ENCODE measurements at places on chromosomes 3 and 15.

- no peak for DNase-seq
Observed at GRCh38 chr15:92392462-92392861, 1.2 kb upstream of the ST8SIA2 start.

- DNase-seq = no peak
Observed at GRCh38 chr15:40010686-40011085, 28.3 kb downstream of the SRP14 start.

- no peak for DNase-seq
Observed at GRCh38 chr15:74680456-74680855, 15.4 kb downstream of the EDC3 start.

- DNase-seq = no peak
Observed at GRCh38 chr3:54966979-54967378, 39.1 kb upstream of the LRTM1 start.

GRCh38 chr3:179526989-179527391, 35.7 kb upstream of the ACTL6A start:
- no peak for DNase-seq

- no peak for DNase-seq
Observed at GRCh38 chr3:140370686-140371085, 307.2 kb upstream of the TRIM42 start.

- no peak for DNase-seq
Observed at GRCh38 chr3:4163011-4163410, 140.2 kb upstream of the SETMAR start.

DNA sequence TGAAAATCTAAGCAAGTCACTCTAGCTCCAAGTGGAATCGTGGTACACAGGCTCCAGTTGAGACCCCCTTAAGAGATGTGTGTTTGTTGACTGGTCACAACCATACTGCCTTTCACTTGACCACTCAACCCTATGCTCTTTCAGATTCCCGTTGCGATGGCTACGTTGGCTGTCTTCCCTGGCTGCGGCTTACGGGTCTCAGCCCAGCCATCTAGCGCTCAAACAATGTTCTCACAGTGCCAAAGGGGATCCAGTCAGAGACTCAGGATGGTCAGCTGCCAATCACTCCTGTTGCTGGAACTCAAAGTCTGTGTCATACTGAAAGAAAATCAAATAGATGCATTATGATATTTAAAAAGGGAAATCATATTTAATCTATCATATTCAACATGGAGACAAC, 237.6 kb downstream of the ITPR1 start:
- no peak for DNase-seq

GRCh38 chr3:178676942-178677790, 140.9 kb downstream of the KCNMB2 start:
- DNase-seq = no peak

DNA sequence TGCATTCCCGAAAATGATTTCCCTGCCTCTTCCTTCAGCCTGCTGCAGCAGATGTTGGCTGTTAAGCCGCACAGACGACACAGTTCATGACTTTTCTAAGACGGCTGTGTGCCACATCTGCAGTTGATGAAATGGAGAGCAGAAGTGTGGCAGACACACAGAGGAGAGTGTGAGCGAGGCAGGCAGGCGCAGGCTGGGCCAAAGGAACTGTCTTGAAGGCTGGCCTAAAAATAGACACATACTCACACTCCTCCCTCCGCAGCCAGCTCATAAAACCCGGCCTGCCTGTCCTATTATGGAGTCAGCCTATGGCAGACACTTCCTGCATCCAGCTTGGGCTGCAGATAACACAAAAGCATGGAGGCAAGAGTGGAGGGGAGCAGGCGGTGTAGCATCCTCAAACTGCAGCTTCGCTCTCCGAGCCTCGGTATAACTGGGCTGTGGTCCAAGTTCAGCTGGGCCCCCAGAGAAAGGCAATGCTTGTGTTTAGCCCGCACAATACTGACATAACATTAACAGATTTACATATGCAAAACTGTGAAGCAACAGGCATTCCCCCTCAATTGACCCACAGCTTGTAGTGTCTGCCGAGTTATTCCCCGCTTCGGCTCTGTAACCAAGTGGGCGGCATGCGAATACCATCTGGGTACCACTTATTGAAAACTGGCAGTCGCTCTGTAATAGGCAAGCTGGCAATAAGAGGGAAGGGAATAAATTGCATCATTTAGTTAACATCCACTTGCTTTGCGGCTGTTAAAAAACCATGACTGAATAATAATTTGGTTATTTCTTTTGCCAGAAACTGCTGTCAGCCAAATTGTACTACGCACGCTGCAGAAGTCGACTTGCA, 40.8 kb downstream of the FOXP1 start:
- DNase-seq = no peak

DNA sequence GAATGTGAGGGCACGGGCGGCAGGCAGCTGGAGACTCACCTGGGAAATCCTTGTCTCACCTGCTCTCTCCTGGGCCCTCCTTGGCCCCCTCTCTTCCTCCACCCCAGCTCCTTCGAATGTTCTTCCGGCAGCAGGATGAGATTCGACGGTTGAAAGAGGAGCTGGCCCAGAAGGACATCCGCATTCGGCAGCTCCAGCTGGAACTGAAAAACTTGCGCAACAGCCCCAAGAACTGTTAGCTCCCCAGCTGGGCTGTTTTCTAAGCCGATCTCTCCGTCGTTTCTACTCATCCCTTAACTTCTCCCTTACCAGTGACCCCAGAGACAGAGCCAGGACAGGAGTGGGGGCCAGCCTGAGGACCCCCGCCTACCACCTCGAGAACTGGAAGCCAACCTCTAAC, 95.0 kb downstream of the ANP32A start:
- DNase-seq = no peak

DNA sequence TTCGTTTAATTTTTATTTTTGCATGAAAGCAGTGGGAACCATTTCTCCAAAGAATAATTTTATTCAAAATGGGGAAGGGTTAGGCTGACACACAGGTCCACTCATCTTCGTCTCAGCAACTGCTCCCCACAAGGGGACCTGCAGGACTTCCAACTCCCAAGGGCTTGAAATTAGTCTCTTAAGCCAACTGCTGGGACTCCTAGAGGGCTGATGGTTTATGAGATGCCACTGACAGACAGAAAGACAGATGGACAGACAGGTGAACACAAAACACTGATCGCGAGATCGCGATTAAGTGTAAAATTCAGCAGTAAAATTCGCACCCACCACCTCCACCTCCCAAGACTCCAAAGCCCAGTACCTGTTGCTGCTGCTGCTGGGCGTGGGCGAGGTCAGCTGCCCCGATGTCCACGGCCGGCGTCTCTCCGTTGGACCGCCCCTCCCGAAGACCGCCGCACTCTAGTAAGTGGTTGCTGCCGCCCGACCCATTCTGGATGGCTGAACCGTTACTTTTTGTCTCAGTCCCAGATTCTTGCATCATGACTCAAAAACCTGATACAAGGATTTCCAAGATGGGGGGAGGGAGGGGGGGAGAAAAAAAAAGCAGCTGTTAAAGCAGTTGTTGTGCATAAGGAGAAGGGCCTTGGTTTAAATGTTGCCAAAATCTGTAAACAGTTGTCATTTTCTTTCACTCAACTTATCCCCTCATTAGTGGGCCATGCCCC, 385.5 kb downstream of the FOXP1 start:
- no peak for DNase-seq

GRCh38 chr3:122576174-122576940, 1.1 kb upstream of the PARP15 start:
- DNase-seq = no peak

DNA sequence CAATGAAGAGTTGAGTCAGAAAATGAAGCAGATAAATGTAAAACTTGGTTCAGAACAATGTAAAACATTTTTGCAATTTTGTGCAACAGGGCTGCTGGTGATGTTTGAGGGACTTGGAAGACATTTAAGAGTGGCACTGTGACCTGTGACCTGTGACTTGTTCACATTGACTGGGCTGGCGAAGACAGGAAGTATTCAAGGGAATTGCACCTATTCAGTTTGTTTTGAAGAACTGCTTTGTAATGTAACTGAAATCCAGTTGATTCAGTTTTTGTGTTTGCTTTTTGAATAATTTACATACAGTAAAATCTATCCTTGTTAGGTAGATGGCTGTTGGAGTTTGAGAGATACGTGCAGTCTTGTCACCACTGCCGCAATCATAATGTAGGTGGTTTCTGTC, 35.4 kb downstream of the MCTP2 start:
- DNase-seq = no peak

DNA sequence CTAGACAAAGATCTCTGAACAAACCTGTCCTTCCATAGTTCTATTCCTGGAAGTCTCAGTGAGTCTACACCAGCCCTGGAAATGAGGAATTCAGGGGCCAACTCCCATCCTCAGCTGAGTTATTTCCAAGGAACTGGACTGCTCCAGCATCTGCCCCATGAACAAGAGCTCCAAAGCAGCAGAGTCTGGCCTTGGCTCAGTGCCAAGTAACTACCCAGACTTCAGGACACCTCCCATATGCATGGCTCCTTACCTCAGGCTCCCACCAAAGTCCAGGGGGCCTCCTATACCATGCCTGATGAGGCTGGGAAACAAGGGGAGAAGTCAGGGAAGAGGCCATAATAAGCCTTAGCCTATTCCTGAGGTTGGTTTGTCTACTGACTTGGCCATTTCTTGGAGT, 45.0 kb downstream of the FAIM start:
- DNase-seq = no peak

DNA sequence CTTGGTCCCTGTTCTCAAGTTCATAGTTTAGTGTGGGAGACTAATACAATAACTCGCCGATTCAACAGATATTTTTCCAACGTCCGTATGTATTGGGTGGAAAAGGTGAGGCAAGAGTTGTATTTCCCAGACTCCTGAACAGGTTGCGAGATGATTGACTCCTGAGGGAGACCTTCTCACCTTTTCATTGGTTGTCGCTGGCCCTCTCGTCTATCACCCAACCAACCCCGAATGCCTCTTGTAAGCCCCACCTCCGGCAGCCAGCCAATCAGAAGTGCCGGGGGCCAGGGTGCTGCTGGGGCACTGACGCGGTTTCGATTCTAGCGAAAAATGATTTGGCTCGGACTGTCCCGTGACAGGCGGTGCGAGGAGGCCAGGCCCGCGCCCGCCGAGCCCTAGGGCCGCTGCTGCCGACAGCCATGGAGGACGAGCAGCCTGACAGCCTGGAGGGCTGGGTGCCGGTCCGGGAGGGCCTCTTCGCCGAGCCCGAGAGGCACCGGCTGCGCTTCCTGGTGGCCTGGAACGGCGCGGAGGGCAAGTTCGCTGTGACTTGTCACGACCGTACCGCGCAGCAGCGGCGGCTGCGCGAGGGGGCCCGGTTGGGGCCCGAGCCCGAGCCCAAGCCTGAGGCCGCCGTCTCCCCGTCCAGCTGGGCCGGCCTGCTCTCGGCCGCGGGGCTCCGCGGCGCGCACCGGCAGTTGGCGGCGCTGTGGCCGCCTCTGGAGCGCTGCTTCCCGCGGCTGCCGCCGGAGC, at the start of gene WHAMM:
Gene WHAMM, plus strand, starts transcription at position 321 of the 753 bp plus-strand sequence. Its CDS starts 99 bp downstream, at position 420.
- DNase-seq = peak; percentile 98

DNA sequence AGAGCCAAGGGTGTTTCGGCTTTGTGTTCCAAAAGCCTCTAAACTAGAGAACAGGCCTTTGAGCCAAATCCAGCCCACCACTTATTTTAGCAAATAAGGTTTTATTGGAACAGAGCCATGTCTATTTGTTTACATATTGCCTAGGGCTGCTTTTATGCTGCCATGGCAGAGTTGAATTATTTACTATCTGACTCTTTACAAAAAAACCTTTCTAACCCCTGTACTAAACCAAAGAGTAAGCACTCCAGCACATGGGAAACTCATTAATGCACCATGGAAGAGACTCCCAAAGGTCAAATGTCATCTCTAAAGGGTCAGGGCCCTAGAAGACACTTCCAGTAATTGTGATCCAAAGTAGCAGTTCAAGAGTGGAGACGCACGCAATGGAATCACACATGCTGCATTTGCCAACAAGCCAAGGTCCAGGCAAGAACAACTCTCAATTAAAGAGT, 22.3 kb downstream of the OSBPL10 start:
- DNase-seq = no peak

DNA sequence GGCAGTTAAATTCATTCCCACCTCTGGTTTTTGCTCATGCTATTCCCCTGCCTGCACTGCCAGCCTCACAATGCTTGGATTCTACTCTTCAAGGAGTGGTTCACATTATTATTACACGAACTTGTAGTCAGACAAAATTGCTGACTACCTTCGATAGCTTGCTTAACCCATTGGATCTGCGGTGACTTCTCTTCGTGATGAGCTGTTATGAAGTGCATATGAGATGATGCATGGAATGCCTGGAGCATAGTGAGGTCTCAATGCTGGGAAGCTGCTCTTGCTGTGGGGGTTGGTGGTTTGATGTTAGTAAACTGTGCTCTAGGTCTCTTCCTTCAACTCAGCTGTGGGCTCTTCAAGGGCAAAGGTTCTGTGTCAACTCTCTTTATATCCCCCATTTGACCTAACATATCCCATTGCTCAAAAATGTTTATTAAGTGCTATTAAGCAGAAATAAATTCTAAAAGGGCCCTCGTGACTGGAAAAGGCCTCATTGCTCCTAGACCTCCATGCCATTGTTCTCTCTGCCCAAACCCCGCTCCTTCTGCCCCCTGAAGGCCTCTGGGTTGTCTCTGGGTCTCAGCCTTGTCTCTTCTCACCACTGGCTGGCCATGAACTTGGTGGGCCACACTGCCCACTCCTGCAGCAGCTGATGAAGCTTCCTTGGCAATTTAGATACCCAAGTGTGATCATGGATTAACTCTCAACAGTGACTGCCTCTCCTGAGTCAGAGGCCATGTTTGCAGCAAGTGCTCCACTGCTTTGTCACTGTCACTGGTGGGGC, 4.5 kb upstream of the SLCO2A1 start:
- DNase-seq = peak; percentile 22

- no peak for DNase-seq
Observed at GRCh38 chr3:78066287-78066686, 1026.4 kb downstream of the ROBO2 start.

DNA sequence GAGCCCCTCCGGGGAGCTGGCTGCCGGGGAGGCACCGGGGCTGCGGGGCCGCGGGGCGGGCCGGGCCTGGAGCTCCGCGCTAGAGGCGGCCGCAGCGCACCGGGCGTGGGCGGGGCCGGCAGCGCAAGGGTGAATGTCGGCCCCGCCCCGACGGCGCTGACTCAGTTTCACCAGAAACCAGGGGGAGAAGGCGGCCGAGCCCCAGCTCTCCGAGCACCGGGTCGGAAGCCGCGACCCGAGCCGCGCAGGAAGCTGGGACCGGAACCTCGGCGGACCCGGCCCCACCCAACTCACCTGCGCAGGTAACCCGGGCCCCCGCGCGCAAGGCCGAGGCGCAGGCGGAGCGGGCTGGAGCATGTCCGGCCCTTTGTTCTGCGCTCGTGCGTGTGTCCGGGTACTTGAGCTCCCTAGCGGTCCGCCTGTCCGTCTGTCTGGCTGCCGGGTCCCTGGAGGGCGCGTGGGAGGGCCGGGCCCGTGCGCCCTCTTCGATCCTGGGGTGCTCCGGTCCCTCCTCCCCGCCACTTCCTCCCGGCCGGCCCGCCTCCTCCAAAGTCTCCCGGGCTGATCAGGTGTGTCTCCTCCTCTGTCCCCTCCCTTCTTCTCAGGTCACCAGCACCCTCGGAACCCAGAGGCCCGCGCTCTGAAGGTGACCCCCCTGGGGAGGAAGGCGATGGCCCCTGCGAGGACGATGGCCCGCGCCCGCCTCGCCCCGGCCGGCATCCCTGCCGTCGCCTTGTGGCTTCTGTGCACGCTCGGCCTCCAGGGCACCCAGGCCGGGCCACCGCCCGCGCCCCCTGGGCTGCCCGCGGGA, at the start of gene SPINT1:
Gene SPINT1, plus strand, starts transcription at position 164 of the 811 bp plus-strand sequence. Its CDS starts 507 bp downstream, at position 671.
- DNase-seq = peak; percentile 54

- DNase-seq = no peak
Observed at GRCh38 chr15:52069559-52069958, 43.0 kb downstream of the BCL2L10 start.

All from activated CD8-positive, alpha-beta memory T cell treated with anti-CD3 and anti-CD28 coated beads, Interleukin-2, amount 10 ng/mL, durations not matched to agents 7 days and 5 days (primary cell).